Esophagus muscularis mucosa (tissue), 4 donors: ENCODE measurements at places on chromosomes 7 and 10. TPM values are rescaled to one million over a fixed set of nuclear protein-coding genes. Genes with fewer than 3 reads are reported as not detected.

Gene SAMD8
- 19.0 TPM for total RNA-seq

Gene SPDYE1
- total RNA-seq = not detected

Gene MLXIPL
- 10.9 TPM for total RNA-seq

Gene CDHR1
- total RNA-seq = 0.06 TPM

Gene CUBN
- 3.0 TPM for total RNA-seq

Gene POU6F2
- not detected for total RNA-seq

Gene TAS2R4
- 1.2 TPM for total RNA-seq

Gene TAX1BP1
- total RNA-seq = 107 TPM

Gene PPP1R17
- not detected for total RNA-seq

Gene CALHM3
- not detected for total RNA-seq

Gene VIM
- 1,242 TPM for total RNA-seq

Gene IFIT3
- total RNA-seq = 7.8 TPM

Gene C1GALT1
- total RNA-seq = 13.3 TPM
